SJCRH30 (cell line): ENCODE measurements at places on chromosomes 4 and X. TPM values are rescaled to one million over a fixed set of nuclear protein-coding genes. Genes with fewer than 3 reads are reported as not detected.
A peak's percentile ranks its signal among the peaks of the same experiment; 100 is the strongest.

DNA sequence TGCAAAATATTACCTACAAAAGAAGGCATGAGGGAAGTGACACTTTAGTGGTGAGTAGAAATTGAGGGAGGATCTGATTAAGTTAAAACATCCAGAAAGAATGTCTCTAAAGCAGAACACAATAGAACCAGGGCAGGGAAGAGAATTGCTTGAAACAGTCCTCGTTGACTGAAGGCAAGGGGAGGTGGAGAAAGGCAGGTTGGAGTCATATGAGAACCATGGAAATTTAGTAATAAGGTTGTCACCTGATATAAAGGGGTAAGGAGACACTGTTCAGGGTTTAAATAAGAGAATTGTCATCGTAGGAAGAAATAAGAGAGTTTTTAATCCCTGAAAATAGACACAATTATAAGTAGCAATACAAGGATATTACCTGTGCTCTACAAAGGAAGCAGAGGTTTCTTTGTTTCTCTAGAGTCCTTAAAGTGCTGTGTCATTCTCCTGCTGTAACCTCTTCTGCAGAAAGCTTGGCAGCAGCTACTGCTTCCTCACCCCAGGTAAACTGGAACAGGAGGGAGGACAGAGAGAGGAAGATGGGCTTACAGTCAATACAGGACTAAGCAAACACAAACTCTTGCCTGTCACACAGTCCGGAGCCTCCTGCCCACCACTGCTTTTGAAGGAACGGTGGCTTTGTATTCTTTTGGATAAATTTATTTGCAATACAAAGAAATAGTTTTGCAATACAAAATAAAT is 258.4 kb downstream of the PPARGC1A start:
- H3K4me1 ChIP-seq: no peaks in the 10 kb centered on the region
- H3K27ac ChIP-seq: no peak overlapping the region
- DNase-seq: no peak
- H3K4me3 ChIP-seq: no peak overlapping the region
- no peaks in the 10 kb centered on the region for H3K36me3 ChIP-seq

- no peaks in the 10 kb centered on the region; the same call in 1 of the 2 replicates for H3K36me3 ChIP-seq
- peak overlapping the region; percentile 77 for H3K4me3 ChIP-seq
- peaks cover 18% of the 10 kb centered on the region for H3K4me1 ChIP-seq
- H3K27me3 ChIP-seq: no peaks in the 10 kb centered on the region
- peak overlapping the region; percentile 90 for H3K27ac ChIP-seq
These were observed 849 bp downstream of the MID1 start for GRCh38 chrX:10619425-10620046.

HSD17B10 gene
- 95.4 and 116 TPM in 2 replicates for total RNA-seq

USP17L25 gene
- not detected in 2 replicates for total RNA-seq

- no peak for DNase-seq
- no peak overlapping the region for H3K4me3 ChIP-seq
- H3K36me3 ChIP-seq: no peaks in the 10 kb centered on the region
- no peak overlapping the region for H3K27ac ChIP-seq
- H3K4me1 ChIP-seq: no peaks in the 10 kb centered on the region
These were observed 597.1 kb upstream of the CT83 start for GRCh38 chrX:117059848-117060247.

NXF3 gene
- total RNA-seq: not detected in 2 replicates

- H3K27me3 ChIP-seq: no peaks in the 10 kb centered on the region
- H3K36me3 ChIP-seq: no peaks in the 10 kb centered on the region
- no peak overlapping the region for H3K27ac ChIP-seq
- peak; percentile 22 for DNase-seq
- no peak overlapping the region for H3K4me3 ChIP-seq
These were observed 87.7 kb downstream of the SHROOM2 start for GRCh38 chrX:9873952-9874351.

- peak overlapping the region; percentile 48 for H3K27ac ChIP-seq
- H3K4me1 ChIP-seq: peaks cover 68% of the 10 kb centered on the region
- peaks cover 5% of the 10 kb centered on the region; the same call in 1 of the 2 replicates for H3K36me3 ChIP-seq
- peak; percentile 91 for DNase-seq
- H3K4me3 ChIP-seq: no peak overlapping the region
- H3K27me3 ChIP-seq: no peaks in the 10 kb centered on the region
These were observed 12.8 kb downstream of the SCARB2 start for GRCh38 chr4:76200771-76201231.

GSX2 gene
- 0.34 TPM in 1 of 2 replicates, not detected in the other for total RNA-seq

CXCL11 gene
- total RNA-seq: not detected in 2 replicates
